ENCODE measurements at places on chromosomes 16 and 17. TPM values are rescaled to one million over a fixed set of nuclear protein-coding genes. Genes with fewer than 3 reads are reported as not detected.

The CANT1 gene
- 89.7 TPM for total RNA-seq

The HAS3 gene
- total RNA-seq, result 4.5 TPM

The SEC14L5 gene
- total RNA-seq, result 0.77 TPM

The CDC27 gene
- 76.9 TPM for total RNA-seq

The LITAFD gene
- not detected for total RNA-seq

The NIP7 gene
- total RNA-seq, result 11.2 TPM

The C16orf46 gene
- total RNA-seq, result 15.7 TPM

The CCL4L2 gene
- total RNA-seq, result 0.32 TPM

The TBC1D26 gene
- not detected for total RNA-seq

The FAM20A gene
- 47.7 TPM for total RNA-seq

The FNDC8 gene
- not detected for total RNA-seq

Data from prostate gland (tissue), 2 donors.